ENCODE measurements at places on chromosomes 1 and 21.
A peak's percentile ranks its signal among the peaks of the same experiment; 100 is the strongest.

DNA sequence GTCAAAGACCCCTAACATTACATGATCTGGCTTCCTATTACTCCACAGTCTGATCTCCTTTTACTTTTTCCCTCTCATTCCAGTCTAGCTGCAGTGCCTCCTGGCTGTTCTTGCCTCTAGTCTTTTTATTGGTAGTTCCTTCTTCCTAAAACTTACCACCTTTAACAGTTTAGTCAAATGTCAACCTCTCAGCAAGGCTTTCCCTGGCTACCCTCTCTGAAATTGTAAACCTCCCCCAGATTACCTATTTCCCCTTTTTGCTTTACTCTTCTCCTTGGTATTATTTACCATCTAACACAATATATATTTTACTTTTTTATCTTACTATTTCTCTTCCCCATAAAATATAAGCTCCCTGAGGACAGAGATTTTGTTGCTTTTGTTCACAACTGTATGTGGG, 129.6 kb downstream of the CLEC20A start:
- DNase-seq, result no peak

- no peak for DNase-seq
Observed at GRCh38 chr1:228850141-228851100, 115.1 kb downstream of the RHOU start.

- DNase-seq, result no peak
Observed at GRCh38 chr1:210757677-210758076, 376.3 kb downstream of the KCNH1 start.

DNA sequence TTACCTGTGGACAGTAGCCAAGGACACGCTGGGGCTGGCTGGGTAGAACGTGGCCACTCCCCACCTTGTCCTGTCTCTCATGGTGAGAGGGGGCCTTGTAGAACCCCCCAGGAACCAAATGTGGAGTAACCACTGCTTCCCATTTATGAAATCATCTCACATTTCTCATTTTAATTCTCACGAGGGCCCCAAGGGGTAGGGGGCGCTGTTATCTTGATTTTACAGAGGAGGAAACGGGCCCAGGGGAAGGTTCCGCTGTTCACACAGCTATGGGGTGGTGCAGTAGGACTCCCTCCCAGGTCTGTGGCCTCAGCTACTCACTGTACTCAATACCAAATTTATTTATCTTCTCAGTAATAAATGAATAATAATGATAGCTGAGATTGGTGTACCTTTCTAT, 5.5 kb downstream of the SMPDL3B start:
- peak; percentile 88 for DNase-seq

DNA sequence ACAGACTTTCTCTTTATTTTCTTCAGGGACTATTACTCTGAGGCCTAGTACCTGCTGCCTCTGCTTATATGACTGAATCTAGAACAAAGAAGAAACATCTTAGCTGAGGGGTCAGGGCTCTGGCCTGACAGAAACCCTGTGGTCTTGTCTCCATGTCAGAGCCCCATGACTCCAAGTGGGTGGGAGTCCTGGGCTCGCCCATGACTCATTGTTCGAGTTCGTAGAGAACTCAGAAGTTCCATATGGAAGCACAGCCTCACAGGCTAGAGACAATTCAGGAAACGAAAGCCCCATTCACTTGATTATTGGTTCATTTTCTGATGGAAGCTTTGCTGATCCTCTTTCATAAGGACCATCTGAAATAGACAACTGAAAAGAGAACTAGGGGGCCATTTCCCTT, 73.2 kb downstream of the CD58 start:
- DNase-seq, result no peak

DNA sequence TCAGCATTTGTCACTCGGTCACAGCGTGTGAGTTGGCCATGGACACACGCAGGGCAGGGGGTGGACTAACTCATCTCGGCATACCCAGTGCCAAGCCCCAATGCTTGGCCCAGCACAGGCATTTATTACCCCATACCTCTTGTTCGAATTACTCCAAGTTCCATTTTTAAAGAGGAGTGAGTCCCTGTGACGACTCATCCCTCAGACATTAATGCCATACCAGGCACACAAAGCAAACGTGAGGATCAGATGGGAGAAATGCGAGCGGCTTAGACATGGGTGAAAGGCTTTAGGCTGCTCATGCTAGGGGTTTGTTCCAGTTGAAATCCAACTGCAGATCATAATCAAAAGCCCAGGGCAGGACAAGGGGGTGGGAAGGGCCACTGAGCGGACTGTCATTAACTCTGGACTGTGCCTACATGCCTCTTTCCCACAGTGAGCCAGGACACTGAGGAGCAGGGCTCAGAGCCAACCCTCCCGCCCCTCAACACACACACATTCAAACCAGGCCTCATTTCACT, 118.5 kb upstream of the NGF start:
- no peak for DNase-seq
